Renal cortex interstitium (tissue), 15 donors: ENCODE measurements at places on chromosomes 16 and 17. TPM values are rescaled to one million over a fixed set of nuclear protein-coding genes. Genes with fewer than 3 reads are reported as not detected.
A peak's percentile ranks its signal among the peaks of the same experiment; 100 is the strongest.

- DNase-seq: peak; percentile 50
Measured at GRCh38 chr17:32912218-32912897, 15.6 kb upstream of the TMEM98 start.

GRCh38 chr16:27421961-27422740 lies 20.2 kb downstream of the IL21R start:
- DNase-seq: no peak

- DNase-seq: no peak
Measured at GRCh38 chr16:14372471-14372870, 257.6 kb downstream of the PARN start.

DNA sequence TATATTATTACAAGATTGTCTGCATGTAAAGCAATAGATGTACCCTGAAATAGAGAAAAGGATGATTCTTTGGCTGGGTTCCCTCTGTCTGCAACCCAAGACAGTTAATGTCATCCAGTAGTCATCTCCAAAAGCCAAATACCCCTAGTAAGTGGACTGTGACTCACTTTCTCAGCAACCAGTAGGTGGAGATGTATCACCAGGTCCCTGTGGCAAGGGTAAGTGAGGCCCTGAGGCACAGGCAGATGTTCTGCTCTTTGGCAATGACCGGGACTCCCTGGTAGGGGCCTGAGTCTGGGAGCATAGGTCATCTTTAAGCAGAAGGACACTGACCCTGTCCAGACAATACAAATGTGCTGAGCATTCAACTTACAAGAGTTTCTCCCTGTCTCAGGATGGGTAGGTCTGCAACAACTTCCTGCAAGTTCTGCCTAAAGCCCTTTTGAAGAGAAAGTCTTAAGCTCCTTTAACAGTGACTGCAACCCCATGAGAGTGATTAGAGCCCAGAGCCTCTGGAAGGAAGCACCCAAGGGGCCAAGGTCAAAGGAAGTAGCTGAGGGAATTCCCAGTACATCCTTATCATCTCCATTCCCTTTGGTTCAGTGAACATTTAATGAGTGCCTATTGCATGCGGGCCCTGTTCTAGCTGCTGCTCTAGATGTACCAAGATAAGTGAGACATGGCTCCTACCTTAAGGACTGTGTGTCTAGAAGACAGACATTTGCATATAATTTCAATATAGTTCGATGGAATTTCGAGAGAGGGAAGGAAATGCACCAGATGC lies 31.9 kb downstream of the PMP22 start:
- DNase-seq: no peak

- DNase-seq: no peak
Measured at GRCh38 chr17:83194186-83194561, 114.8 kb downstream of the METRNL start.

GRCh38 chr16:4381072-4381934 lies 9.7 kb downstream of the VASN start:
- DNase-seq: no peak

- DNase-seq: no peak
Measured at GRCh38 chr16:6483469-6484033, 849.1 kb upstream of the RBFOX1 start.

DNA sequence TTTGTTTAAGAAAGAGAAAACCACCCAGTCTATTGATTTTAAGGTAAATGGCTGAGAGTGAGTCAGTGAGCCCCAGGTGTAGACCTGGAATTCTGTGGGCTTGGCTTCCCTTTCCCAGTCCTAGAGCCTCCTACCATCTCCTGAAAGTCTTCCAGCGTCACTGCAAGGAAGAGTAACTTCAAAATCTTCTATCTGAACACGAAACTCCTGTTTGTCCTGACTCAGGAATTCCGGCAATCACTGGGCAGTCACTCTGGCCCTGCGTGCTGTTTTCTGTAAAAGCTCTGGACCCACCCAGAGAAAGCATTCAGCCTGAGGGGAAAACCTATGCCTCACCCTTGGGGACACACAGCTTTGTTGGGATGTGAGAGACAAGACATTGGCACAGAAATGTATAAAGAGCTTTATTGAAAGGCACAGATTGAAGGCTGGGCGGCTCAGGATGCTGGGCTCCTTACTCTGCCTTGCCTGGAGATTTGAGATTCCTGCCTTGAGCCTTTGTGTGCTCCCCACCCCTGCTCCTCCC lies 15.9 kb downstream of the MINK1 start:
- DNase-seq: no peak

- DNase-seq: no peak
Measured at GRCh38 chr16:89061590-89062380, 31.9 kb upstream of the ACSF3 start.

DNA sequence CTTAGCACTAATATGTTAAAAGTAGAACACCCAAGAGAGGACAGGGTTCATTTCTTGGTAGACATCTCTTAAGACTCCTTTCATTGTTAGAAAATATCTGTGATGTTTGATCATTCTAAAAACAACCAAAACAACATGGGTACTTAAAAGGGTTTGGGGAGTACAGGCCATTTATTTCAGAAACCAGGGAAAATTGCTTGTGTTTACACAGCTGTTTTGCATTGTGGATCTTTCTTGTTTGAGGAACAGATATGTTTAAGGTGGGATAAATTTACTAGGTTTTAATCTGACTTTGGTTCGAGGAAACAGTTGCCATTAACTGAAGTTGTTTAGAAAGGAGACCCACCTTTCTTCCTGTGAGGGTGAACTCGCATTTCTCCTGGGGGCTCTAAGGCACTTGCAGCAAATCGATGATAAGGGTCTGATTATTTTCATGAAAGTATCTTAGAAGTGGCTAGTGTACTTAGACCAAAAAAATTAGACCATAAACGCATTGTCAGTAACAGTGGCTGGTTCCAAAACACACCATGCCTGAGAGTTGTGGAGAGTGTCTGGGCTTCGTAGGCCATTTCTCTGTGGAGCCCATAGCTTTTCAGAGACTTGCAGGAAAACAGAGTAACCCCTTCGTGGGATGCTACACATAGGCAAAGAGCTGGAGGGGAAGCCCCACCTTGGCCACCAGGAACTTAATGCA lies 17.6 kb downstream of the CLUAP1 start:
- no peak for DNase-seq

TACO1 gene
- 29.9 TPM for polyA plus RNA-seq

CCDC47 gene
- polyA plus RNA-seq: 120 TPM

TAC4 gene
- polyA plus RNA-seq: 0.82 TPM

NPEPPS gene
- polyA plus RNA-seq: 149 TPM

CACNG1 gene
- not detected for polyA plus RNA-seq
